Lung microvascular endothelial cell (primary cell): ENCODE measurements at places on chromosomes 1 and 21. TPM values are rescaled to one million over a fixed set of nuclear protein-coding genes. Genes with fewer than 3 reads are reported as not detected.
A peak's percentile ranks its signal among the peaks of the same experiment; 100 is the strongest.

SLC2A5 gene
- under 0.01 and 0.20 TPM in 2 replicates for total RNA-seq

DNA sequence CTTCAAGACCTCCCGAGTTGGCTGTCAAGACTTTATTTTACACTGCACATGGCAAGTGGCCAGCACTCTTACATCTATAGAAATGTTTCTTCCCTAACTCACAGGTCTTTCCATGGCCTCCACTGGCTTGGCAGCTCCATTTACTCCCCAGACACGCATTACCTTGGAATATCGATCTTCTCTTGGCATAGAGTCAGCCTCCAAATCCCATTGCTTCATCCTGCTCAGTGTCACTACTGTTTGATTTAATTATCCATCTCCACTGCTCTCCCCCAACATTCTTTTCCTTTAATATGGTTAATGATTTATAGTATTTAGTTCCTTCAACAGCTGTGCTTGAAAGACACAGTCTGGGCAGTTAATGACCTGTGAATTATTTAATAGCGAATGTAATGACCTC lies 241.2 kb upstream of the MAP1LC3C start:
- DNase-seq: no peak

ADAM30 gene
- total RNA-seq: not detected in 2 replicates

- DNase-seq: peak; percentile 54
These were observed 30.8 kb upstream of the COL18A1 start for GRCh38 chr21:45373991-45374816.

- no peak for DNase-seq
These were observed 1716.6 kb downstream of the MRPL39 start for GRCh38 chr21:23890652-23891051.

- peak; percentile 76 for DNase-seq
These were observed 63.7 kb downstream of the ST6GALNAC3 start for GRCh38 chr1:76138217-76138616.

WDTC1 gene
- 15.0 and 26.0 TPM in 2 replicates for total RNA-seq

KIRREL1 gene
- 14.9 and 16.8 TPM in 2 replicates for total RNA-seq

DNA sequence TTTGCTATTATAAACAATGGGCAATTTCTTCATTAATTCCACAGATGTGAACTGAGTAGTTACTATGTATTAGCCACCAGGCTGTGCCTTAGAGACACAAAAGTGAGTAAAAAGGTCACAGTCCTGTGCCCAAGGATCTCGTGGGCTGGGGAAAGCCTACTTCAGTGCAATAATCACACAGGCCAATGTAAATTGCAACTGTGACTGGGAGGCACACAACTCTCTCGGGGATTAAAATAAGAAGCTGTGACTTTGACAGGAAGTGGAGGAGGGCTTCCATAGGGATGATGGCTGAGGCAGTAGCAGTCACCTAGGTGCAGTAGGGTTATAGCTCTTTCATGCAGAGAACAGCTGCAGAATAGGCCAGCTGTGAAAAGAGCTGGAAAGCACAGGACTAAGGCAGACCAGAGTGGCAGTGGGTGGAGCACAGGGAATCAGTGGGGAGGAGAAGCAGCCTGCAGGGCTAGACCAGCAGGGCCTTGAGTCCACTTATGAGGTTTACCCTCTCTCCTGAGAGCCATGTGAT lies 121.9 kb downstream of the MAB21L3 start:
- no peak for DNase-seq

TENT5C gene
- 0.65 and 0.79 TPM in 2 replicates for total RNA-seq

DNA sequence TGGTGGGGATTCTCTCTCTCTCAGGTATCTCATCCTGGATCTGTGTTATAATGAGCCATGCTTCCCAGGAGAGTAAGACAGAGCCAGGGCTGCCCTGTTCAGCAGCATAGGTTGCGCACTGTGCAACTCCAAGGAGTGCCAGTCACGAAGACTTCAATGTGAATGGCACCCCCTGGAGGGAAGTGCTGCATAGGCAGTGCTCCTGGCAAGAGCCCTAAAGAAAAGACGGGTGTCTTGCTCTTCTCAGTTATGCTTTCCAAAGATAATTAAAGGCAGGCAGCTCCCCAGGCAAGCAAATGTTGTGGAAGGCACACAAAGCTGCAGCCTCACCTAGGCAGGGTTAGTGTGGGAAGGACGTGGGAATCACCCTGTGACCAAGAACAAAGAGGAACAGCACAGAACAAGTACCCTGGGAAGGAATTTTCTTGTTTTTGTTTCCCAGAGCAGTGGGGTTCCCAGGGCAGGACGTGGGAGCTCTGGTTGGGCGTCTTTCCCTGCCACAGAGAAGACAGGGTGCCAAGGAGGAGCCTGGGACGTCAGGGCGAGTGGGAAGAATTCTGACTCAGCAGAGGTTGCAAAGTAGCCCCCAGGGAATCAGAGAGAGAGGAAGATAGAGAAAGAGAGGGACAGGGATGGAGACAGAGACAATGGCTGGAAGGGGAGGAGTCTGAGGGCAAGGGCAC lies 120.9 kb downstream of the KCNN3 start:
- DNase-seq: peak; percentile 31

DNA sequence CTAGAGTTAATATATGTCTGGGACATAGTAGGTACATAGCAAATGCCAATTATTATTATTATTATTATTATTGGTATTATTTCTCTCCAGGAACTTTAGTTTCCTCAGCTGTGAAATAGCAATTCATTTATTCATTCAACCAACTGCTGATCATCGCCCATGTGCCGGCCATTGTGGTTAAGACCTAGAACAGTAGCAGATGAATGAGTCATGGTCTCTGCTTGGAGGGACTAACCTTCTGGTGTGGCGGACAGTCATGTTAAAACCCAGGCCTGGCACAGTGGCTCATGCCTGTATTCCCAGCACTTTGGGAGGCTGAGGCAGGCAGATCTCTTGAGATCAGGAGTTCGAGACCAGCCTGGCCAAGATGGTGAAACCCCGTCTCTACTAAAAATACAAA lies 23.8 kb upstream of the LDLRAP1 start:
- peak; percentile 58 for DNase-seq

GRCh38 chr1:22618056-22618455 lies 18.4 kb upstream of the C1QA start:
- no peak for DNase-seq

DNA sequence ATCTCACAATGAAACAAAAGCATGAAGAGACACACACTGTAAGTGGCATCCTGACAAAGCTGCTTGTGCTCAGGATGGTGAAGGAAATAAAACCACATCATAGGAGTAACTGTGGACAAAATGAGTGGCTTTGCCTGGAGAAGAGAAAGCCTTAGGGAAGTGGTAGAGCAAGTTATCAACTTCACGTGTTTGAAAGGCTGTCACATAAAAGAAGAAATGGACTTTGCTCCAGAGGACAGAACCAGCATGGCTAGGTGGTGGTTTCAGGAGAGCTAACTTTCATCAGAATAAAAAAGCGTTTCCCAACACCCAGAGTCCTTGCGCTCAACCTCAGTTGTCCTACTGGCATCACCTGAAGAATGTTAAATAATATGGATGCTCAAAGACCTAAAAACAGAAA lies 139.9 kb downstream of the SETD4 start:
- DNase-seq: no peak

GRCh38 chr21:31078796-31079195 lies 40.5 kb upstream of the KRTAP19-8 start:
- no peak for DNase-seq

- DNase-seq: no peak
These were observed 3.0 kb downstream of the ALX3 start for GRCh38 chr1:110067479-110067892.

FCGR3A gene
- total RNA-seq: not detected in 2 replicates

ATAD3C gene
- under 0.01 TPM in 2 replicates for total RNA-seq

CD160 gene
- total RNA-seq: not detected in 2 replicates

DNA sequence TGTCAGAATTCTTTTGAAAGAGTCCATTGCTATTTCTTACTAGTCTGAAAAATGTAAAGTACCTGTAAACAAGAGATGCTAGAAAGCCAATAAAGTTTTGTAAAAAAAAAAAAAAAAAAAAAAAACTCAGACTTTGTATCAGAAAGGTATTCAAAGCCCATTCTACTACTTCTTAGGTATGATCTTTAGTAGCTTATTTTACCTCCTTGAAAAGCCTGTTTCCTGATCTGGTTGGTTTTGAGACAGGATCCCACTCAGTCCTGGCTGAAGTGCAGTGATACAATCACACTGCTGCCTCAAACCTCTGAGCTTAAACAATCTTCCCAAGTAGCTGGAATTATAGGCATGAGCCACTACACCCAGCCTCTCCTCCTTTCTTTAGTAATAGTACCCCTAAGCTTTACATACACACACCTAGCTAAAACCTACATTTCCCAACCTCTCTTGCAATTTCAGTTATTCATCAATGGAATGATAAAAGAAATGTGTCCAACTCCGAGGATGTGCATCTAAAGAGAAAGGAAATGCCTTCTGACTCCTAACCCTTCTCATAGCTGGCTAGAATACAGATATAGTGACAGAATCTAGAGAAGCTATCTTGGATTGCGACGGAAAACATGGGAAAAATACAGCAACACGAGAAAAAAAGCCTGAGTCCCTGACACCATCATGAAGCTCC lies 30.6 kb downstream of the EPS15 start:
- peak; percentile 37 for DNase-seq

GRCh38 chr1:111488669-111489068 lies 14.8 kb downstream of the ADORA3 start:
- DNase-seq: no peak

DNA sequence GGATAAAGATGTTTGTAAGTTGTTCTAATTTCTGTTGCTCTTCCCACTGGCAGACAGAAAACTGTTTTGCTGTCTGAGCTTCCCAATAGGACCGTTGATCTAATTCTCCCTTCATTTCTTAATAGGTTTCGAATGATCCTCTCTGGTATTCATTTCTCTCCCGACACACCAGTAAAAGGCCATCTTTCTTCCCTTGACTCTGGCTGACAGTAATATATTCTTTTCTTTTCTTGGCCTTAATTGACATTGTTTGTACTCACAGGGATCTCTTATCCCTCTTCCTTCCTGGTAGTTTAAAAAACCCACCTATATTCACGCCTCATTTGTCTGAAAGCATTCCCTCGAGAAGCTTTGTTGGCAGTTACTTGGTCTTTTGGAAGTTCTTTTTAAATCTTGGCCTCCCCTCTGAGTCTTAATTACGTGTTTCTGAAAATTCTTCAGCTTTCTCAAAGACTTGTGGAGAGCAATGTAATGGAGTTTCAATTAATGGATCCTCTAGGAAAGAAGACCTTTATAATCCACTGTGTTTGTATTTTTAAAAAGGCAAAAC lies 40.3 kb downstream of the MAP10 start:
- DNase-seq: no peak
